ENCODE measurements at places on chromosomes 5 and 9. TPM values are rescaled to one million over a fixed set of nuclear protein-coding genes. Genes with fewer than 3 reads are reported as not detected.

The FOXE1 gene
- polyA plus RNA-seq = 0.01 TPM

The PCDHGC5 gene
- polyA plus RNA-seq = 0.39 TPM

The NCS1 gene
- 14.7 TPM for polyA plus RNA-seq

- no peak for DNase-seq
Observed at GRCh38 chr5:102666164-102666946, 88.8 kb upstream of the PAM start.

DNA sequence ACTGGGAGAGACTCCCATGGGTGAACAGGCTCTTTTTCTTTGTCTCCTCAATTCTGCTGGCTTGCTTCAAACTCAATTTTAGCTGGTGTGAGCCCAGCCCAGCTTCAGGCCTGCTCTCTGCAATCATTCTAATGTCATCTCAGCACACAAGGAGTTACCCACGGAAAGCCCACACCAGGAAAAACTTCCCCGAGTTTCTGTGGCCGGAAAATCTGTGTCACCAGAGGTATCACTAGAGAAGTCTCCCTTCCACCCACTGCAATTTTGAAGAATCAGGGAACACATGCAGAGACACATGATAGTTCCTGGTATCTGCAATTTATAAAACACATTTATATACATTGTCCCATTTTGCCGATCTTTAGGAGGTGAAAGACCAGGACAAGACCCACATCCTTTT is 13.5 kb upstream of the NDFIP1 start:
- DNase-seq = no peak

DNA sequence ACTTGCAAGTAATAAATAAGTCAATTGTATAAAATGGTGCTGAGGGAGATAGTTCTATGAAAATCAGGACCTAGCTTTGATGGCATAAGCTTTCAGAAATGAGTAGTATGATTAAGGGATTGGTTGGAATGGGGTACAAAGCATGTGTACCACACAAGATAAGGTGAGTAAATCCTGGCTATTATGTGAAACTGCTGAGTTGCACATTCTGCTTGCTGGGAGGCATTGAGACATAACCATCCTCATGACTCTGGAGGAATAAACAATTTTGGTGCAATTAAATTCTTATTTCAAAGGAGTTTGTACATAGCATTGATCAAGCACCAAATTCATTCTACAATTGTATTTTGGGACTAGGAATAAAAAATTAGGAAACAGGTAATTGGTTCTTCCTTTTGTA is 755.2 kb upstream of the ACO1 start:
- no peak for DNase-seq

DNA sequence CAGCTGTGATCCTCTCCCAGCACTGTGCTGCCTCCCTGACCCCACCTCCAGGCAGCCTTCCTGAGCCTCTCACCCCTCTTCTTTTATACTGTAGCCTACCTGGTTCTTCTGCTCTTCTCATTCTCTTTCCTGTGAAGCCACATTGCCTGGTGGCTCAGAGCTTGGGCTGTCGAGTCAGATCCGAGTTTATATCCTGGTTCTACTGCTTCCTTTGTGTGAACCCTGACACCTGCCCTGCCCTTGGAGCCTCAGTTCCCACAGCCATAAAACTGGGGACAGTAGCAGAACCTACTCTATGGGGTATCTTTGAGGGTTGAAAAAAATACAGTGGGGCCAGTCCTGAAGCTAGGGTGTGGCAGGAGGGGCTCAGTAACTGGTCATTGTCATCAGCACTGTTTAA is 8.8 kb downstream of the SLC27A4 start:
- no peak for DNase-seq

DNA sequence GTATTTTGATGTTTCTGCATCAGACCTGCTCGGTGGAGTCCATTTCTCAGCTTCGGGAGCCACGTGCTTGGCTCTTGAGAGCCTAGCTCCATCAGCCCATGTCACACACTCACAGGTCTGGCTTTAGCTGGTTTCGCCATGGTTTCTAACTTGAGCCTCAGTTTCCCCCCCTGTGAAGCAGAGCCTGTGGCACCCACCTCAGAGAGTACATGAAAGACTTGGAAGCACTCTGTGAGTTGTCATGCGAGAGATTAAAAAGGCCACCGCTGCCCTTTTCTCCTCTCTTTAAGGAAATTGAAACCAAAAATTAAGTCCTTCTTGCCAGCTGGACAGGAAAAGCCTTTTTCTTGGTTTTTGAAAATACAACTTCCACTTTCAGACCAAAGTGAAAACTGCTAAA is 8.8 kb downstream of the TENT4A start:
- DNase-seq = no peak
